ENCODE measurements at places on chromosomes 3 and 15. TPM values are rescaled to one million over a fixed set of nuclear protein-coding genes. Genes with fewer than 3 reads are reported as not detected.
A peak's percentile ranks its signal among the peaks of the same experiment; 100 is the strongest.

DNA sequence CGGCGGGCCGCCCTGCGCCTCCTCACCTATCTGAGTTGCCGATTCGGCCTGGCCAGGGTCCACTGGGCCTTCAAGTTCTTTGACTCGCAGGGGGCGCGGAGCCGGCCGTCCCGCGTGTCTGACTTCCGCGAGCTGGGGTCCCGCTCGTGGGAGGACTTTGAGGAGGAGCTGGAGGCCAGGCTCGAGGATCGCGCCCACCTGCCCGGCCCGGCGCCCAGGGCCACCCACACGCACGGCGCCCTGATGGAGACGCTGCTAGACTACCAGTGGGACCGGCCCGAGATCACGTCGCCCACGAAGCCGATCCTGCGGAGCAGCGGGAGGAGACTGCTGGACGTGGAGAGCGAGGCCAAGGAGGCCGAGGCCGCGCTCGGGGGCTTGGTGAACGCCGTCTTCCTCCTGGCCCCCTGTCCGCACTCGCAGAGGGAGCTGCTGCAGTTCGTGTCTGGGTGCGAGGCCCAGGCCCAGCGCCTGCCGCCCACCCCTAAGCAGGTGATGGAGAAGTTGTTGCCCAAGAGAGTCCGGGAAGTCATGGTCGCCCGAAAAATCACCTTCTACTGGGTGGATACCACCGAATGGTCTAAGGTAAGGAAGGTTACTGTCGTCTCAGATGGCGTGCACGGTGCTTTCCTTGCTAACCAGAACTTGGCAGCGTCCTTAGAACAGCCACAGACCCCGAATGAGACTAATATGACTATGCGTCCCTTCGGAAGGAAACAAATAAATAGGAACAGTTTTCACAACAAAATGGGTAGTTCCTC, 567 bp downstream of the TICRR start:
- peak; percentile 25 for DNase-seq

- no peak for DNase-seq
These were observed 1.4 kb downstream of the CLK3 start for GRCh38 chr15:74616996-74617395.

DNA sequence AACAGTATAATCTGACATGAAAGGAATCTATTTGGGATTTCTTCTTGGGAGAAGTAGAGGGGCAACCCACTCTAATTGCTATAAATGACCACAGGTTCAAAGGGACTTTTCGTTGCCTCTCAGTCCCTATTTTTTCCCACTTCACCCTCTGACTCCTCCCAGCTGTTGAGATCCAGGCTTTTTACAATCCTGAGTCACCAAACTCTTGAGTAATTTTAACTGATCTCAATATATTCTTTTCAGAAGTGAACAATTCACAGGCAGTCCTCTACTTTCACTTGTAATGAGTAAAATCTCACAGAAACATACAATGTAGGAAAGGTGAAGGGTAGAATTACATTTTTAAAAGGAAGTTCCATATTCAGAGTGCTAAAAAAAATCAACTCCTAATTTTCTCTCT, 44.6 kb downstream of the EIF4E3 start:
- peak; percentile 42 for DNase-seq

DNA sequence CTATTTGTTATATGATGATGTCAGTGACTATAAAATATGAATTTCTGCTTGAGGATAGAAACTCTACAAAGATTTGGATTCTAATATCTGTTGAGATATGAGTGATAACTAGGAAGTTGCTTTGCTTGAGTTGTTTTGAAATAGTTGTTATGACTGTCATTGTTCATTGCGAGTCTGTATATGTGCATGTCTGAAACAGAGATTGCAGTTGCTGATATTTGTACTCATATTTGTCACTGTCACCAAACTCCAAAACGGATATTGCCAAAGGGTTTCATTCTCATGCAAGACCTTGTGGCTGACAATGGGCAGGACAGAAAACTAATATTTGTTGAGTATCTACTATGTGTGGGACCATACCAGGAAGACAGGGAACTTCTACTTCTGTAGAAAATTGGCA, 240.2 kb downstream of the CD47 start:
- DNase-seq: no peak

DNA sequence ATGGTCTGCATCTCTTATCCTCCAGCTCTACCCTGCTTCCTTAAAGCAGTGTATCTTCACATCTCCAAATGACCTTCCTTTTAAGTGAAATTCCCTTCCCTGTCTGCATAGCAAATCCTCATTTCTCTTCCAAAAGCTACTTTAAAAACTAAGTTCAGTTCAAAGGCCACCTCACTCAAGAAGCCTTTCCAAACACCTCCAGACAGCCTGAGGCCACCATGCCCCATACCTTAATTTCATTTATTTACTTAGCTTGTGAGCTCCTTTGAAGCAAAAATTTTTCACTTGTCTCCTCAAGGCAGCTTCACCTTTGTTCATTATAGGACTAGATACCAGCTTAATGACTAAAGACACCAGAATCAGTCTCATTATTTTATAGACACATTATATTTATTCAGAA, 39.4 kb downstream of the PIGB start:
- no peak for DNase-seq

DNA sequence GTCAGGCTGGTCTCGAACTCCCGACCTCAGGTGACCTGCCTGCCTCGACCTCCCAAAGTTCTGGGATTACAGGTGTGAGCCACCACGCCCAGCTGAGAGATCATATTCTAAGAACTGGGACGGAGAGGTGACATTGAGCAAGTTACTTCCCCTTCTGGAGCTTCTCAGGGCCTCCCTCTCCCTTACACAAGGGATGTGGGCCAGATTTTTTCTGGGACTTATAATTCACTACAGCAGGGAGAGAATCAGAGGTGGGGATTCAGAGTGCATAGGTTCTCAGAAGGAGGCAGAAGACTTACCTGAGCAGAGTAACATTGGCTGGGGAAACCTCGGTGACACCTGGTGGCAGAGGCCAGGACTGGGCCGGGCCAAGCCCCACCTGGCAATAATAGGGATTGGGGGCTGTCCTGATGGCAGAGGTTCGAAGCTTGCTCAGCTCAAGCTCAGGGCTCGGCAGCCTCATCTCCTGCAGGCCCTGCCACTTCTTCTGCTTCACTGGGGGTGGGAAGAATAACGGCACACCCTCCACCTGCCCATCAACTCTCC, 6.8 kb downstream of the LTK start:
- DNase-seq: no peak

DNA sequence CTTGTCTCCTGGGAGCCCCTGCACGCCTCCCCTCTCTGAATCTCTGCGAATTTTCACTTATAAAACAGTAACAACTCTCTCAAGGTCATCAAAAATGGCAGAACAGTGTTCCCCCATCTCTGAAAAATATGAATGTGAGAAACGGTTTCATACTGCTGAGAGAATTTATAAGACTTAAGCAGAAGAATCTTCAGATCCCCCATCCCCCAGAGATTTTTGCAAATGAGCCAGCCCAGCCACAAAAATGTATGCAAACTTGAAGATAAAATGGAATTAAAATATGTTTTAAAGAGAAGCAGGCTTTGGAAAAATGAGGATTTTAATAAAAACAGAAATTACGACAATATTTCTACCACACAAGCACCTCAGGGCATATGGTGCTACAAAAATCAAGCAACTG, 173.0 kb downstream of the STT3B start:
- no peak for DNase-seq

DNA sequence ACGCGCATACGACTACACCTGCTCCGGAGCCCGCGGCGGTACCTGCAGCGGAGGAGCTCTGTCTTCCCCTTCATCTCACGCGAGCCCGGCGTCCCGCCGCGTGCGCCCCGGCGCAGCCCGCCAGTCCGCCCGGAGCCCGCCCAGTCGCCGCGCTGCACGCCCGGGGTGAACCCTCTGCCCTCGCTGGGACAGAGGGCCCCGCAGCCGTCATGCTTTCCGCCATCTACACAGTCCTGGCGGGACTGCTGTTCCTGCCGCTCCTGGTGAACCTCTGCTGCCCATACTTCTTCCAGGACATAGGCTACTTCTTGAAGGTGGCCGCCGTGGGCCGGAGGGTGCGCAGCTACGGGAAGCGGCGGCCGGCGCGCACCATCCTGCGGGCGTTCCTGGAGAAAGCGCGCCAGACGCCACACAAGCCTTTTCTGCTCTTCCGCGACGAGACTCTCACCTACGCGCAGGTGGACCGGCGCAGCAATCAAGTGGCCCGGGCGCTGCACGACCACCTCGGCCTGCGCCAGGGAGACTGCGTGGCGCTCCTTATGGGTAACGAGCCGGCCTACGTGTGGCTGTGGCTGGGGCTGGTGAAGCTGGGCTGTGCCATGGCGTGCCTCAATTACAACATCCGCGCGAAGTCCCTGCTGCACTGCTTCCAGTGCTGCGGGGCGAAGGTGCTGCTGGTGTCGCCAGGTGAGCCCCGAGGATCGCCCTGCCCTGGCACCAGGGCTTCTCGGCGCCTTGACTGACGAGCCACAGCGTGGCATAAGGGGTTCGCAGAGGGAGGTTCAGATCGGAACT, 420 bp downstream of the SLC27A2 start:
- DNase-seq: peak; percentile 80

DNA sequence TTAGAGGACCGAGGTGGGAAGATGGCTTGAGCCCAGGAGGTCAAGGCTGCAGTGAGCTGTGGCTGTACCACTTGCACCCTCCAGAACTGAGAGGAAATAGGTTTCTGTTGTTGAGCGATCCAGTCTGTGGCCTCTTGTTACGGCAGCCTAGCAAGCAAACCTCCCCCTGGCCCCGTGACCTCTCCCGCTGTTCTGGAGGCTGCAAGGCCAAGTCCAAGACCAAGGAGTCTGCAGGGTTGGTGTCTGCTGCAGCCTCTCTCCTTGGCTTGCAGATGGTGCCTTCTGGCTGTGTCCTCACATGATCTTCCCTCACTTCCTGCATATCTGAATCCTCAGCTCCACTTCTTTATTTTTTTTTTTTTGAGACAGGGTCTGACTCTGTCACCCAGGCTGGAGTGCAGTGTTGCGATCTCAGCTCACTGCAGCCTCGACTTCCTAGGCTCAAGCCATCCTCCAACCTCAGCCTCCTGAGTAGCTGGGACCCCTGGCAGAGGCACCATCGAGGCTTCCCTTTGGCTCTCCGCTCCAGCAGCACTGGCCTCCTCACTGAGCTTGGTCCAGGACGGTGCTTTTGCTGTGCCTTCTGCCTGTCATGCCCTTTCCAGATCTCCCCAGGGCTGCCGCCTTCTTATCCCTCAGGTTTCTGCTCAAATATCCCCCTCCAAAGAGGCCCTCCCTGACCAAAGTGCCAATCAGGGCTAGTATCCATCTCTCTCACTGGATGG, 18.0 kb upstream of the PLXND1 start:
- no peak for DNase-seq

DNA sequence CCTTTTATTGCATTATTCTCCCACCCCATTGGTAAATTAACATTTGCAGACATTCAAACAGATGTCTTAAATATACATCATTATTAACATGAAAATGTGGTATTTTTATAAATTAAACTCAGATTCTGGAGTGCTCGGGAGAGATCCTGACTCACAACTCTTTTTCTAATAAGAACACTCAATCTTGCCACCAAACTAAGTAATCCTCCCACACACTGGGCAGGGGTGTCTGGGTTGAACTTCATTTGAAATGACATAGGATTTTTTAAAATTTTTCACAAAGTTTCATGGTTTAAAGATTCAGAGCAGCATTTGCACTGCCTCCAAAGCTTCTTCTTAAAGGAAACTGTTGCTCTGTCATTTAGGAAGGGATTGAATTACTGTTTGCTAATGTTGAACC, 754.3 kb downstream of the MECOM start:
- DNase-seq: no peak

GRCh38 chr15:71294251-71294910, 179.1 kb downstream of the THSD4 start:
- no peak for DNase-seq

DNA sequence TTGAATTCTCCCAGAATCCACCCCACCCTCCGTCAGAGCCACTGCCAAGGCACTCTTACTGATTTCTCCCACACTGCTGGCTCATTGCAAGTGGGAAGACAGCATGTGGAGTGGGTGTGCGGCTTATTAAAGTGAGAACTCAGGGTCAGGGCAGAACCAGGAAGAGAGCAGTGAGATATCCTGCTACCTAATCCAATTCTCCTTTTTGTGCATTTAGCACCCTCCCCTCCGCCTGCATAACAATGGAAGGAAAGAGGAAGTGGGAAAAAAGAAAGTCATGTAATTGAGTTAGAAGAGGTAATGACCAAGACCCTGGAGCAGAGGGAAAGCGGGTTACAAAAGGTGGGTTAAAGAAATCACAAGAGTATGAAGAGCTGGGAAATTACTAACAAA, 27.8 kb upstream of the PIK3CB start:
- DNase-seq: peak; percentile 37

DNA sequence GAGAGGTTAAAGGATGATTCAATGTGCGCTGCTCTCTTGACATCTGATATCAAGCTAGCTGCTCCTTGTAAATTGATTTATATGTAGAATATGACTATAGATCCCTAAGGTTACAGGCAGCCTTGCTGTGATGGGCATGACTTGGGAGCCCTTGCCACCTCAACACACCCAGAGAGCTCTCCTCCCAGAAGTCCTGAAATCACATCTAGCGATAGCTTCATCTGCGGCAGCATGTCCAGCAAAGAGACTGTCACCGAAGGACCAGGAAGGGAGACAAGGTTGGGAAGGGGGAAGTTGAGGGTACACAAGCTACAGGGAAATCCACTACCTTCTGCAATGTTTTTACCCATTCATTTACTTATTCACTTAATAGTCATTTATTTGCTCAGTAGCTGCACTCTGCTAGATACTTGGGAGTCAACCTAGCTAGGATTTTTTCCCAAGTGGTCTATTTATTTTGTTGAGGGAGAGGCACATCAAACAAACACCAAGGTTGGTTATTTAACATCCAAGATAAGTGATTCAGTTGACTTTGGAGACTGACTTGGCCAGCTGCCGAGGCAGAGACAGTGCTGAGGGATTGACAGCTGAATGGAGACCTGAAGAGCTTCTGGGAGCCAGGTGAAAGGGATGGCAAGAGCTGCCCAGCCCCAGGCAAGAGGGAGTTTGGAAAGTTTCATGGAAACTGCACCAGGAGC, 205.8 kb upstream of the IL12A start:
- DNase-seq: no peak

The KLHL6 gene
- 0.16 TPM for total RNA-seq

The FBXL22 gene
- 0.60 TPM for total RNA-seq

The GDPGP1 gene
- total RNA-seq: 6.8 TPM

The SGO1 gene
- 4.5 TPM for total RNA-seq

The P2RY1 gene
- total RNA-seq: 14.0 TPM

The CHRNA5 gene
- 3.1 TPM for total RNA-seq

All from hepatocyte (in vitro differentiated cells).